ENCODE measurements at places on chromosomes 3 and 15.
A peak's percentile ranks its signal among the peaks of the same experiment; 100 is the strongest.

- DNase-seq: no peak
Observed at GRCh38 chr3:186516646-186517045, 27.5 kb downstream of the CRYGS start.

GRCh38 chr3:139757448-139758030, 79.8 kb upstream of the NMNAT3 start:
- no peak for DNase-seq

GRCh38 chr15:55588070-55588814, at the start of gene PYGO1:
TSS of gene PYGO1 (minus strand) at chr15:55588345. CDS start at chr15:55587883, 462 bp downstream.
- peak; percentile 46 for DNase-seq

- DNase-seq: no peak
Observed at GRCh38 chr3:18134386-18135059, 290.6 kb downstream of the SATB1 start.

- DNase-seq: no peak
Observed at GRCh38 chr3:64303401-64303800, 78.1 kb upstream of the PRICKLE2 start.

- DNase-seq: no peak
Observed at GRCh38 chr3:15723624-15723884, 74.2 kb downstream of the ANKRD28 start.

DNA sequence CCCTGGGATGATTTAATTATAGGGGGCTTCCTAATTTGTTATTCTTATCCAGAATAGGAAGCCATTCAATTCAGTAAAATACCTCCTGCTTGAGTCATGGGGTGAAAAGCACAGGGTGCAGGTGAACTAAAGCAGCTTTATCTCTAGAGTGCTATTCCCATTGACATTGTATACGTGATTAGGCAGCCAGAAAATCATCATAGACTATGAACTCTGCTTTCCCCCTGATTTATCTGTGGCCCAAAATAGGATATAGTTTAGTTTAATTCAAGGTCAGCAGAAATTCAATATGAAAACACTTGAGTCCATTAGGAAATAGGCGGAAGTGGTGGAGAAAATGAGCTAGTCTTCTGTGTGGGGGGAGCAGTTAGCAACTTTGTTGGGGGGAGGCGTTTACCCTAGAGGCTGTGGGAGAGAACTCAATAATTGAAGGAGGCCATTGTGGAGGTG, 18.2 kb upstream of the PRKCI start:
- DNase-seq: no peak

GRCh38 chr3:194573680-194574437, 59.4 kb downstream of the TMEM44 start:
- peak; percentile 19 for DNase-seq

DNA sequence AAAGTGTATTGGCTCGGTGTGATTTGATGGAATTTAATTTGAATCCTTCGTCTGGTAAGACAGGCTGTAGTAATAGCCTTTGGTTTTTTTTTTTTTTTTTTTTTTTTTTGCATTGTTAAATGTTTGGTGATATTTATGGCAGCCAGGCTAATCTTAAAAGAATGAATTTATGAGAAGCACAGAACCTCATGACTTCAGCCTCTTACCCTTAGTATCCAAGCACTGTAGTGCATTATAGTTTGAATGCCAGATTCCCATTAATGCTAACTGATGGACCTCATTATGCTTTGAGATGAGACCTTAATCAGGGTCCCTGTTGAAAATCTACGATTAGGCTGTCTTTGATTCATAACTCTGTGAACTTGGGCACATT, 110.6 kb upstream of the SAMMSON start:
- DNase-seq: no peak

- DNase-seq: no peak
Observed at GRCh38 chr15:101180620-101181307, 71.1 kb downstream of the CHSY1 start.

GRCh38 chr3:31242026-31242960, 290.4 kb upstream of the STT3B start:
- no peak for DNase-seq

DNA sequence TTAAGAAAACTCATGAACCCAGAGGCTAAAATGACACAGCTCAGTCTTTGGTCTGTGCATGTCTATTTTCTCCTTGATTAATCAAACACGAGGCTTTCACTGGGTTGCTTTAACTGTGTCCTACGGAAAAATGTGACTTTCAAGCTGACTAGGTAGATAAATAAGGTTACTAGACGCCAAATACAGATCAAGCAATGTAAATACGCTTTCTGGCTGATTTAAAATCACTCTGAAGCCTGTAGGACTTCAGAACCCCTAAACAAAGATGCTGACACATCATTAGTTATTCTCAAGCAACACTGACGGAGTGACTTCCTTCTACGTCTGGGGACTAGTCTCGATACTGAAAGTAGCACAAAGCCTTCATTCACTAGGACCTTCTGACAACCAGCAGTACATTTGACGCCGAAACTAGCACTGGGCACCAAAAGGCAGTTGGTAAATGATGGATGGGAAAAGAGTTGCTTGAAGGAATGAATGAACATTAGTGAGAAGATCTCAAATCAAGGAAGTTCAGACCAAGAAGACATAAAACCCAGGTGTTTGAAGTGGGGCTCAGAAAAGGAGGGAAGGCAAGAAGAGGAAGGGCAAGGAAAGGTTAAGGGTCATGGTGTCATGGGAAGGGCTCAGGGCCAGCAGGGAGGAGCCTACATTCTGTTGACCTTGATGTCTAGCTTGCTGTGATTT, 67.1 kb upstream of the CDV3 start:
- no peak for DNase-seq

DNA sequence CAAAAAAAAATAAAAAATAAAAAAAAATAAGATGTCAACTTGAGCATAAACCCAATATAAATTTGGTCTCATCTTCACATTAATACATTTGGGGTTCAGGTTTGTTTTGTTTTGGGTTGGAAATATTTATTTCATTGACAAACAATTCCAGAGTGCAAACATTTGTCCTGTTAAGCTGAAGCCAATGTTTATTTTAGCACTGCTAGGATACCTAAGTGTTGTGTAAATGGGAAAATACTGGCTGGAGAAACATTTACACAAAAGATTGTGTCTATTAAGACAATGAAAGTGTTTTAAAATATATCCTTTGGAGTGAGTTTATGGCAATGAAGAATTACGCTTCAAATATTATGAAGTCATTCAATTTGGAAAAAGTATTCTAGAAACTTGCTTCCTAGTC, 91.1 kb downstream of the MEIS2 start:
- DNase-seq: no peak

DNA sequence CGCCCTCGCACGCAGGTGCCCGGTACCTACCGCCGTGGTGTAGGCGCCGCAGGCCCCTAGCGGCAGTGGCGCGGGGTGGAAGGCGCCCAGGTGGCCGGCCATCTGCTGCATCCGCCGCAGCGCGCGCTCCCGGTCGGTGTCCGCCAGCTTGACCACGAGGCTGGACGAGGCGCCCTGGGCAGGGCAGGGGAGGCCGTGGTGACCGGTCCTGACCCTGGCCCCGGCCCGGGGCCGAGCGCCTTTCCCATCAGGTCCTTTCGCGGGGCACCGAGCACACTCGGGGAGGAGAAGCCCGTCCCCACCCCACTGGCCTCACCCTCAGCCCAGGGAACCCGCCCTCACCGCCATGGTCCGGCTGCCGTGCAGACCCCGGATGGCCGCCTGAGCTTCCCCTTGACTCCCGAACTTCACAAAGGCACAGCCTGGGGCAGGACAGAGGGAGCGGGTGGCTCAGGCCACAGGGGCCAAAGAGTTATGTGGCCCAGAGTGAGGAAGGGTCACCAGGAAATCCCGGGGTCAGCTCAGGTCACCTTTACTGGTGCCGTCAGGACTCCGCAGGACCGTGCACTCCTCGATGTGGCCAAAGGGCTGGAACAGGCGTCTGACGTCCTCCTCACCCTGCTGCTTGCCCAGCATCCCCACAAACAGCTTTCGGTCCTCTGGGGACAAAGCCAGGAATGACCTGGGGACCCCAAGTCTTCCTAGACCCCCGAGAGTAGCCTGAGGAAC, 17.4 kb upstream of the PARP6 start:
- no peak for DNase-seq

GRCh38 chr3:54777141-54777540, 150.7 kb downstream of the LRTM1 start:
- no peak for DNase-seq

DNA sequence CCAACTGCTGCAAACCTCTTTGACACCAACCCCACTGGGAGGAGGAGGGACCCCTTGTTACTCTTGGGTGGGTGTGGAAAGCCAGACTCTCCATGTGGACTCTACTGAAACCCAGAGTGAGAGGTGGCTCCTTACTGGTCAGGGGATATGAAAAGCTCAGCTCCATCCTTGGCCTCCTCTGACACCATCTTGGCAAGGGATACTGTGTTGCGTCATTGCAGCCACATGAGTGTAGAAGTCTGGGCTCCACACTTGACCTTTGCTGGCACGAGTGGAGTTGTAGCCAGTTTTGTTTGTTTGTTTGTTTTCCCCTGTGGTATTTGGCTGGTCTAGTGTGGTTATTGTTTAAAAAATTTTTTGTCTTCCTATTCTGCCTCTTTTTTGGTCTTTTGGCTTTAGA, 289.1 kb downstream of the GAP43 start:
- DNase-seq: no peak

DNA sequence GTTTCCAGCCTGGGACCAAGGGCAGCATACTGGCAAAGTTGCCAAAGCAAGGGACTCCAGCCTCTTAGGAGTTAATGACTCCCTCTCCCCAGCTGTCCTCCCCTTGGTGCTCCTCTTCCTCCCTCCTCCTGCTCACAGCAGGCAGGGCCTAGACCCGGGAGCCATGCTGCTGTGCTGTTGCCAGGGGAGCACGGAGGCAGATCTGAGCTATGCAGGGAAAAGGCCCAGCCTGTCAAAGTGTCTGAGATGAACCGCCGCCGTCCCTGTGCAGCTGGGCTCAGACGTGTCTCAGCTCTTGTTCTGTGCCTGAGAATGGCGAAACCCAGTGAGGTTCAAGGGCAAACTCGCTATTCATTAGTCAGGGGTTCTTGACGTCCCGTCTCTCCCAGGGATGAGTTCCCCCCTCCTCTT, 60.8 kb upstream of the POLG start:
- no peak for DNase-seq

DNA sequence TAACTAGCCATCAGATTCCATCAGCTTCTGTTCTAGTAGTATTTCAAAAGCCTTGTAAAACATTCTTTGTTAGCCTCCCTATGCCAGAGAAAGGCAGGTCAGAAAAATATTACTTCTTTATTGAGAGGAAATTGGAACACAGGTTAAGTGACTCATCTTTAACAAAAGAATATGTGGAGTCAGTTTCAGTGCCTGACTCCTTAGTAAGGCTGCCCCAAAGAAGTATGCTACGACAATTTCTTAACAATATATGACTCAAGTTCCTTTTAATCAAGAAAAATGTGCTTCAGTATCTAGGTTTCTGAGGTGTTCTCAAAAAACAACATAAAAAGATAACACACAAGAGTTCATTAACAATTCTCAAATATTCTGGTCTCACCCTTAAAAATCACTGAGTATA, 139.2 kb downstream of the VPS13C start:
- DNase-seq: no peak

- DNase-seq: no peak
Observed at GRCh38 chr3:171974986-171975837, 64.2 kb upstream of the FNDC3B start.

- no peak for DNase-seq
Observed at GRCh38 chr3:136109499-136109898, 86.6 kb downstream of the MSL2 start.

- DNase-seq: no peak
Observed at GRCh38 chr3:152383136-152383606, 114.4 kb downstream of the MBNL1 start.

- no peak for DNase-seq
Observed at GRCh38 chr15:35690698-35691116, 144.7 kb upstream of the DPH6 start.

DNA sequence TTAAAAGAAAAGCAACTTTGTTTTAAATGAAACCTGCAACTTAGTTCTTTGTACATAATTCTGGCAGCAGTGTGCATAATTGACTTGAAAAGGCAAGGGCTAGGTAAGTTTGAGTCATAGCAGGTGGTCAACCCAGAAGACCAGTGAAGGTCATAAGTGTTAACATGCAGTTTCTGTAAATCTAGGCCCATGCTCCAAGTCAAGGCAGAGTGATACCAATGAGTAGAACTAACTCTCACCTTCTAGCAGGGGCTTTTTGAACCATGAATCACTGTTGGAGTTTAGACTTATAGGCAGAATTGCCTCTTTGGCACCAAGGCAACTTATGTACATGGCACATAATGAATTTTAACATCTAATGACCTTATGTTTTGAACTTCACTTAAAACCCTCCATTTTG, 29.5 kb upstream of the IL20RB start:
- no peak for DNase-seq

- DNase-seq: peak; percentile 51
Observed at GRCh38 chr3:188439080-188439479, 285.1 kb downstream of the LPP start.

GRCh38 chr15:59841036-59841435, 151.9 kb upstream of the BNIP2 start:
- DNase-seq: no peak

GRCh38 chr3:155369244-155369643, 75.8 kb upstream of the STRIT1 start:
- no peak for DNase-seq

GRCh38 chr3:13656584-13657301, 107.8 kb downstream of the FBLN2 start:
- no peak for DNase-seq

DNA sequence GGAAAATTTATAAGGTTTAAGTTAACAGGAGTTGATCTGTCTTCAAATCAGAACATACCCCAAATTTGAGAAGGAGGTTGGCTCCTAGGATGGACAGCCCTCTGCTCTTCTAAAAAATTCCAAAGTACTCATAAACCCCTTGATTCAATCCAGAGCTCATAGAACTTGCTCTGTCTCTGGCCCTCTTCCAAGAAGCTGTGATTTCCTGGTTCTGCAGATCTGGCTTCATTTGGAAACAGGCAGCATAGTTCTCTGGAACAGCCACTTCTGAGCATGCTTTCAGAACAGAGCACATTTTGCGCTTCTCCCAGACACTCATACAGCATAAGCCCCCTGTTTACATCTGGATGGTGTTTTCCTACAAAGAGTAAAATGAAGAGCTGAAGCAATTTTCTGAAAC, 96.7 kb downstream of the KBTBD8 start:
- no peak for DNase-seq
